ENCODE measurements at places on chromosomes 4 and X.

GRCh38 chr4:105273230-105273629, 126.6 kb downstream of the TET2 start:
- DNase-seq: no peak

DNA sequence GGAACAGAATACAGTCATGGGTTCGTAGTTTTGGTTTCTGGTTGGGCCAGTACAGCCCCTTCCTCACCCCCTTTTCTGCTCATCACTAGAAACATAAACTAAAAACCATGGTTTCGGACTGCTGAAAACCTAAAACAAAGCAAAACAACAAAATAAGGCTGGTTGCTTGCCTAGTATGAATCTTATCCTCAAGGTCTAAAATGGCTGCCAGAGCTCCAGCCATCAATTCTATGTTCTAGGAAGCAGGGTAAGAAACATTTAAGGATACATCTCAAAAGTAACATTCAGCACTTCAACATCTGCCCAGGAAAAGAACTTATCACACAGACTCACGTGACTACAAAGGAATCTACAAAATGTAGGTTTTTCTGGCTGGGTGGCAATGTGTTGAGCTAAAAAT, 31.5 kb downstream of the PPP3CA start:
- DNase-seq: no peak

- DNase-seq: peak; percentile 66
Measured at GRCh38 chrX:68443155-68443868, 10.0 kb upstream of the OPHN1 start.

DNA sequence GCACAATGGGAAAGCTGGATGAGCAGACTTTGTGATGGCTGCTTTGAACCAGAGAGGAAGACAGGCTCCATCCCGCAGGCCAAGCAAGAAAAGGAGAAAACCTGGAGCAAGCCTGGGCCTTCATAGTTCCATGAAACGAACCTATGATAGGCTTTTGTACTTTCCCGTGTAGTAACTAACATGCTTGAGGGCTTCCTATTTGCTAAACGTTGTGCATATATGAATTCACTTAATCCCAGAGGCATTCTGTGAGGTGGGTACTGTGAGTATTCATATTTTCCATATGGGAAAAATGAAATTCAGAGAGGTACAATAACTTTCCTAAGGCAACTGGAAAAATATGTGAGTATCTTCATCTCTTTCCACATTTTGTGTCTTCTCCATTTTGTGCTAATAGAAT, 13.6 kb upstream of the APBB2 start:
- DNase-seq: no peak

- no peak for DNase-seq
Measured at GRCh38 chrX:104762641-104763040, 196.6 kb downstream of the IL1RAPL2 start.

- peak; percentile 40 for DNase-seq
Measured at GRCh38 chr4:185304541-185304940, 91.2 kb downstream of the LRP2BP start.
